ENCODE measurements at places on chromosomes 7 and 10.

DNA sequence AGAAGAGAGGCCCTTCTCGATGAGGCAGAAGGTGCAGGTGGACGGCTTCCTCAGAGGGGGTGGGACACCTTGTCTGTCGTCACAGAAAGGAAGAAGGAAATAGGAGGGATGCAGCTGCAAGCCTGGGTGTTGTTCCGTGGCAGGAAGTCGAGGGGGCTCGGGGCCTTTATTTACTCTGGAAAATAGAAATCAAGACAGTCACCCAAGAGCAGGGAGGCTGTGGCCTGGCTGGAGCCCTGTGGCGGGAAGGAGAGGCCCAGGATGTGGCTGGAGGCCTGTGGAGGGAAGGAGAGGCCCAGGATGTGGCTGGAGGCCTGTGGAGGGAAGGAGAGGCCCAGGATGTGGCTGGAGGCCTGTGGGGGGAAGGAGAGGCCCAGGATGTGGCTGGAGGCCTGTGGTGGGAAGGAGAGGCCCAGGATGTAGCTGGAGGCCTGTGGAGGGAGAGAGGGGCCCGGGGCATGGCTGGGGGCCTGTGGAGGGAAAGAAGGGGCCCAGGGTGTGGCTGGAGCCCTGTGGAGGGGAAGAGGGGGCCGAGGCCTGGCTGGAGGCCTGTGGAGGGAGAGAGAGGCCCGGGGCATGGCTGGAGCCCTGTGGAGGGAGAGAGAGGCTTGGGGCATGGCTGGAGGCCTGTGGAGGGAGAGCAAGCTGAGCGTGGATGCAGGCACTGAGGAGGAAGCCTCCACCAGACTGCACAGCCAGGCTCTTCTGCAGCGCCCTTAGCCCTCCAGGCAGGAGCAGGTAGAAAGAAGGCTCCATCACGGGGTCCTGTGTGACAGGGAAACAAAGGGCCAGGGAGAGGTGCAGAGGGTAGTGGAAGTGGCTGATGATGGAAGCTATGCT is 97.3 kb upstream of the SFMBT2 start:
- peak; percentile 79 for DNase-seq

GRCh38 chr7:95596198-95597063 is at the start of gene PDK4:
TSS of gene PDK4 (minus strand) at chr7:95596516. CDS start at chr7:95596293, 223 bp downstream.
- DNase-seq: no peak

GRCh38 chr10:119750391-119751230 is 24.8 kb downstream of the INPP5F start:
- peak; percentile 69 for DNase-seq

DNA sequence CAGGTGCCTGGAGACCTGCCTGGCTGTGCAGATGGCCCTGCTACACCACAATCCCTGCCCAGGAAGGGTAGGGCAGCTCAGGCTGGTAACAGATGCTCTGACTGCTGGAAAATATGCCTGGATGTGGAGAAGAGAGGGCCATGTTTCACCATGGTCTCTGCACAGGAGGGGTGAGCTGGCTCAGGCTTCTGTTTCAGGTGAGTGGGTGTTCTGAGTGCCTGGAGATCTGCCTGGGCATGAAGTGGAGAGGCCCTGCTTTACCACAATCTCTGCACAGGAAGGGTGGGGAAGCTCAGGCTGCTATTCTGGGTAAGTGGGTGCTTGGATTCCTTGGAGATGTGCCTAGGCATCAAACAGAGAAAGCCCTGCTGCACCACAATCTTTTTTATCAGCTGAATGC is 350.1 kb downstream of the KIF20B start:
- no peak for DNase-seq

- DNase-seq: no peak
Observed at GRCh38 chr10:121481180-121481579, 117.1 kb downstream of the FGFR2 start.

- DNase-seq: no peak
Observed at GRCh38 chr7:111080495-111081105, 10.3 kb upstream of the LRRN3 start.

DNA sequence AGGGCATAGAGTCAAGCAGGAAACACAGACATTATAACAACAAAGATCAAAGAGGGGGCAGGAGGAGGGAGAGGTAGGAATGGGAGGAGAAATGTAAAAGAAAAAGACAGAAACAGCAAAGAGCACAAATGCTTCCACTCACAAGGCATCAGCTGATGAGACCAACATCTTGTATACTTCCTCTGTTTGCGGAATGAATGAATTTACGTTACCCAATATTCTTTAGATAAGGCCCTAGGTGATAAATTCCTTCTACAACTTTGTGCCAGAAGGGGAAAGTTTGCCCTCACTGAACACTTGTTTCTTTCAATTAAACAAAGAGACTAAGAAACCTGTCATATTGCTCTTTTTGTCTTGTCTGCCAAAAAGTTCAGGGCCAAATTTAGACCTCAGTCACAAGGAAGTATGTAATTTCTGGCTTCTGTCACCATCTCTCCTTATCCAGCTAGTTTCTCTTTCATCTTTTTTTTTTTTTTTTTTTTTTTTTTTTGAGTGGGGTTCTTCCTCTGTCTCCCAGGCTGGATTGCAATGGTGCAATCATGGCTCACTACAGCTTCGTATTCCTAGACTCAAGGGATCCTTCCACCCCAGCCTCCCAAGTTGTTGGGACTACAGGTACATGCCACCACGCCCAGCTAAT is 116.4 kb upstream of the NANOS1 start:
- no peak for DNase-seq

DNA sequence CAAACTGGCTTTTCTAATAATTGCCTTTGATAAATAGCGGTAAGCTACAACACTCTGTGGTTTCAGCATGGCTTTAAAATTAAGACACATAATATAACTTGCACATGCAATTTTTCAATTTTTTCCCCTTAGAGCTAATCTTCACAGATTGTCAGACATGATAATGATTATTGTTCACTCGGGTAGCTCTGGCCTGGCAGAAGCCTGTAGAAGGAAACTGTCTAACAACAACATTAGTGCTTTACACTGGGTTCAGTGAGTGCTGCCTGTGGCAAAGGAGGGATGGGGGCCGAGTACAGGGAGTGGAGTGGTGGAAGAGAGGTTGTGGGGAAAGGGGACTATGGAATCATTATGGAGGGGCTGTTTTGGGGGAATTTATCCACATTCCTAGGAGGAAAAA is 67.2 kb upstream of the AUTS2 start:
- no peak for DNase-seq

GRCh38 chr7:1974290-1975101 is 258.2 kb downstream of the MAD1L1 start:
- no peak for DNase-seq

GRCh38 chr10:8052341-8052955 is 2.0 kb upstream of the GATA3 start:
- no peak for DNase-seq

GRCh38 chr7:98284335-98285036 is 3.0 kb downstream of the BRI3 start:
- no peak for DNase-seq
